Lung (tissue), 17 donors: ENCODE measurements at places on chromosomes 3 and 15. TPM values are rescaled to one million over a fixed set of nuclear protein-coding genes. Genes with fewer than 3 reads are reported as not detected.

- peaks cover 20% of the 10 kb centered on the region for H3K36me3 ChIP-seq
- peaks cover 9% of the 10 kb centered on the region for H3K4me1 ChIP-seq
- H3K4me3 ChIP-seq = peak overlapping the region; percentile 28
- no peak for DNase-seq
- H3K27me3 ChIP-seq = no peaks in the 10 kb centered on the region
These were observed 2.8 kb downstream of the NFKBIZ start for GRCh38 chr3:101851850-101852714.

DNA sequence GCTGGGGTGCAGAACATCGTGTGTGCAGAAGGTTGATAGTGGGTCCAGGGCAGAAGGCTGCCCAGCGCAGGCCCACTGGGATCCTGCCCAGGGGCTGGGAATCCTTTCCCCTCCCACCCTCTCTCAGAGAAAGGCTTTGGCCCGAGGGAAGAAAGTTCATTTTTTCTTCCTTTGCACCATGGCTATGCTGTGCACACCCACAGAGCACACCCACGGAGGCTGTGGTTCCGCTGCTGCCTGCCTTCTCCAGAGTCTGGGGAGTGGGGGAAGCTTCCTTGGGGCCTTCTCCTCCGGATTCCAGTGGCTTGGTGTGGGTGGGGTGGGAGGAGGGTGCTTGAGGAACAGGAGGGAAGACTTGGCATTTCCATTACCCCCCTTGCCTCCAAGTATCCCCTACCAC lies 7.0 kb upstream of the PRKCD start:
- peaks cover 22% of the 10 kb centered on the region for H3K4me1 ChIP-seq
- no peaks in the 10 kb centered on the region for H3K27me3 ChIP-seq
- no peaks in the 10 kb centered on the region for H3K36me3 ChIP-seq

DNA sequence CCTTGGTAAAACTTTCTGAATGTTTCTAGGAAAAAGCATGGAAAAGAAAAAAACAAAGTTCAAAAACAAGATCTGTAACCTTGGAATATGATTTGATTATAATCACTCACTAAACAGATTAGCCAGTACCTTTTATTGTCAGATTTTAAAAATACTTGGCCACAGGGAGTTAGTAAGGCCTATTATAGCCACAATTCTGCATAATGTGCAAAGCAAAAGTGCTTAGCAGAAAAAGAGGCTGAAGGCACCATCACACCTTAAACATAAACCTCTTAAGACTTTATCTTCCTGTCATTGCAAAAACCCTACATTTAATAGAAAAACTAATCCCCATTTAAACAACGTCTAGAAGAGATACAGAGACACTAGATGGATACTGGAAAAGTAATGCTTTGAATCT lies 41.8 kb downstream of the CHSY1 start:
- no peaks in the 10 kb centered on the region for H3K27me3 ChIP-seq
- H3K27ac ChIP-seq = no peak overlapping the region
- no peak overlapping the region for H3K4me3 ChIP-seq

- no peaks in the 10 kb centered on the region for H3K27me3 ChIP-seq
- no peak overlapping the region for H3K27ac ChIP-seq
- H3K4me3 ChIP-seq = no peak overlapping the region
- DNase-seq = peak; percentile 13
- no peaks in the 10 kb centered on the region for H3K36me3 ChIP-seq
These were observed 26.1 kb downstream of the RPL39L start for GRCh38 chr3:187112934-187113793.

- H3K27me3 ChIP-seq = no peaks in the 10 kb centered on the region
- H3K27ac ChIP-seq = no peak overlapping the region
- no peak for DNase-seq
- peaks cover 11% of the 10 kb centered on the region for H3K36me3 ChIP-seq
These were observed 124.2 kb downstream of the GHSR start for GRCh38 chr3:172323894-172324610.

- H3K4me1 ChIP-seq = no peaks in the 10 kb centered on the region
- no peaks in the 10 kb centered on the region for H3K27me3 ChIP-seq
These were observed 384.0 kb upstream of the TPM1 start for GRCh38 chr15:62658498-62658897.

- H3K27me3 ChIP-seq = no peaks in the 10 kb centered on the region
- H3K4me3 ChIP-seq = no peak overlapping the region
These were observed 18.3 kb downstream of the TMED3 start for GRCh38 chr15:79329171-79329611.

GRCh38 chr15:60582370-60583036 lies 103.6 kb upstream of the ICE2 start:
- H3K4me1 ChIP-seq = peaks cover 24% of the 10 kb centered on the region
- no peak for DNase-seq
- no peaks in the 10 kb centered on the region for H3K27me3 ChIP-seq
- H3K27ac ChIP-seq = no peak overlapping the region
- no peaks in the 10 kb centered on the region for H3K36me3 ChIP-seq

DNA sequence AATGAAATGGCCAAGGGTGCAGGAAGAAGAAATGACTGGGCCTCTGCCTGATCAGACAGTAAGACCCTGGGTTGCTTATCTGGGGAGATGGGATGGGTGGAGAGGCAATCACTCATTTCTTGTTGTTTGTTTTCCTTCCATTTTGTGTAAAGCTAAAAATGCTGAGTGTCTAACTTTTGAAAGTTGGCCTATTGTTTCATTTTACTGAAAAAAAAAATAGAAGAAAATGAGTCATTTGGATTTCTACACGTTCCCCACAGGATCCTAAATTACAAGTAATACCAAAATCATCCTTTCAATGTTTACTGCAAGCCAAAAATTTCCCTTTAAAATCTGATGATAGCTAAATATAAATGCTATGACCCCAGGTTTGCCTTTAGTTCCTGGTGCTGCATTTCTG lies 30.6 kb downstream of the PTX3 start:
- H3K27ac ChIP-seq = no peak overlapping the region
- no peaks in the 10 kb centered on the region for H3K36me3 ChIP-seq
- no peak overlapping the region for H3K4me3 ChIP-seq
- H3K27me3 ChIP-seq = no peaks in the 10 kb centered on the region
- DNase-seq = no peak
- H3K4me1 ChIP-seq = no peaks in the 10 kb centered on the region

DNA sequence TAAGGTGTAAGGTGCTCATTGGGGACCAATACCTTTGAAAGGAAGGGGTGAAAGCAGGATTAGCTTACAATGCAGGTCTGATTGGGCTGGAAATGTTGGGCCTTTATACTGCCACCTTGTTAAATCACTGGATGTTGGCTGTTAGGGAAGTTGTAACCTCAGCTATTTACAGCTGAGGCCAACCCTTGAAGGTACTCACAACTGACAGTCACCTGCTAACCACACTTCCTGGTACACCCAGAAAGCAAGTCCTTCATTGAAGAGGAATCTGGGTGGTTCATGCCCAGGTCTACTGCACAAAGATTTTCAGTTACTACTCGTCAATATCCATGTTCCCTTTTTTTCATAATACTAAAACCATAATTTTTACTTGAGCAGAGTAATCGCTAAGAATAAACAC lies 65.4 kb upstream of the CLDN18 start:
- H3K27ac ChIP-seq = no peak overlapping the region
- no peak for DNase-seq
- no peak overlapping the region for H3K4me3 ChIP-seq

GRCh38 chr3:59563966-59564365 lies 514.1 kb upstream of the CFAP20DC start:
- no peaks in the 10 kb centered on the region for H3K27me3 ChIP-seq
- no peak overlapping the region for H3K4me3 ChIP-seq
- DNase-seq = no peak
- H3K36me3 ChIP-seq = no peaks in the 10 kb centered on the region

DNA sequence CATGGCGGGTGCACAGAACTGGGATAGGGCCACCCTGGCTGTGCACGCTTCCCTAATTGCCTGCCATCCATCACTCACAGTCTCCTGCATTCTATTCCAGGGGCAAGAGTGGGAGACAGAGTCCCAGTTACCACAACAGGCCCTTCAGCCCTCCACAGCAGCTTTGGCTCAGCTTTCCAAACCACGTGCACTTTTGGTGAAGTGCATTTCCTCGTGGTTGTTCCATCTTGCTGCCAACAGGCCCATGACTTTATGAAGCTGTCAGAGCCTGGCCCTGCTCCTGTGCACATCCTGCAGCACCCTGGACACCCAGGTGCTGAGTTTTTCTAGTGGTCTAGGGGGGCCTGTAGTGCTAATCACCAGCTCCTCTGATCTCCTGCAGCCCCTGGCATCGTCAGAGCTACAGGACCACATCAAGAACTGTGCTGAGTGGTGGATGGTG lies 110.2 kb downstream of the ADCY5 start:
- no peak overlapping the region for H3K27ac ChIP-seq
- no peaks in the 10 kb centered on the region for H3K36me3 ChIP-seq
- H3K4me3 ChIP-seq = no peak overlapping the region
- no peaks in the 10 kb centered on the region for H3K27me3 ChIP-seq
- peaks cover 4% of the 10 kb centered on the region for H3K4me1 ChIP-seq
- DNase-seq = no peak

DNA sequence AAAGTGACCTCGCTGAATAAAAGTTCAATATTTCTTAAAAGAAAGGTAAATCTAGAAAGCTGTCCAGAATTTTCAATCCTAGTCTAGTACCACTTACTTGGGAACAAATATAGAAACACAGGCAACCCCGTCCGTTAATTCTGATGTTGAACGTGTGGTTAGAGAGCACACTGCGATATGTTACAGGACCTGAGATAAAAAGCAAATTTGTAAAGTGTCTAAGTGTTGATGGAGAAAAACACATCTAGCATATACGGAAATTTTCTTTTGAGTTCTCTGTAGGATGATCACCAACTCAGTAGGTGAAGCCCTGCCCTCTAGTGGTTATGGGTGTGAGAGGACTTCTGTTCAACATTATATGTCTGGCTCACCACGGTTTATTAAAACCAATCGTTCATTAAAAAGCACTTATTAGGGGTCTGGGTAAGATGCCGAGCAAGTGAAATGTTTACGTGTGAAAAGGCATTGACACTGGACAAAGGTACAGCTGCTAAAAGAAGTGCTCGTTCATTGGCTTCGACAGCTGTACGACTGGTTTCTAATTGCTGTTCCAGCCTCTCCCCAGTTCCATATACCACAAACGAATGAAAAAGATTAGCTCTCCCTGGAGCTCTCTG lies 1.0 kb upstream of the ATP2C1 start:
- H3K4me3 ChIP-seq = peak overlapping the region; percentile 63
- H3K27ac ChIP-seq = peak overlapping the region; percentile 97
- no peaks in the 10 kb centered on the region for H3K27me3 ChIP-seq

DNA sequence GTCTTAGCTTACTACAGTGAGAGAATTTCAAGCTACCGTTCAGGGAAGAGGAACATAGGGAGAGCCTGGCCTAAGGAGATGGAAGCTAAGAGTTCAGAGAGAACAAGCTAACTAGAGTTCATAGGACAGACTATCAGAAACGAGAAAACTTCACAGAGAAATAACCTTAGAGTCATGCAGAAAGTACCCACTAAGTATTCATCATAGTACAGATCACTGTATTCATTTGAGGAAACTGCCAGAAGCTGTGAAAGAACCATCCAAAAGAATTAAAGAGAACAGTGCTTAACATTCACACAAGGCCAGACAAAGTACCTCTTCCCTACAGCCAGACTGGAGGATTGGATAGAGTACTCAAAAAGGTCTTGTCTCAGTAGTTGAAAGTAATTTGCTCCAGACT lies 15.2 kb upstream of the GBE1 start:
- no peak for DNase-seq
- no peak overlapping the region for H3K4me3 ChIP-seq
- no peak overlapping the region for H3K27ac ChIP-seq
- no peaks in the 10 kb centered on the region for H3K4me1 ChIP-seq
- no peaks in the 10 kb centered on the region for H3K27me3 ChIP-seq
- H3K36me3 ChIP-seq = no peaks in the 10 kb centered on the region

DNA sequence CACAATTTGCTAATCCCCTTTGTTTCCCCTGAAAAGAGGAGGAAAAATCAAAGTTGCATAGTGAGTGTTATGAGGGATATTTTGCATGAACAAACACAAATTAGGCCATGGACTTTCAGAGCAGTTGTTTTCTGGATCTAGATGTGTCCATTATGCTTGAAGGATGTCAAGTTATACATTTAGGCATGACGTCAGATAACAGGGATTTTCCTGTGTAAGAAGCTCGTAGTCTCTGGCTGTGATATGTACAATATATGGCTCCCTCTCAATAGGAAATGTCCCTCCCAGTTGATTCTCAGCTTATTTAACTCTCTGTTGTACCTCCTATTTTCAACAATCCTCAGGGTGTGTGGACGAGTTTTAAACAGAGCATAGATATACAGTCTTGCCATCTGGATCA lies 171.0 kb downstream of the RBMS3 start:
- H3K27ac ChIP-seq = no peak overlapping the region
- no peaks in the 10 kb centered on the region for H3K27me3 ChIP-seq
- no peak overlapping the region for H3K4me3 ChIP-seq
- DNase-seq = peak; percentile 59
- H3K36me3 ChIP-seq = peaks cover 3% of the 10 kb centered on the region
- H3K4me1 ChIP-seq = peaks cover 28% of the 10 kb centered on the region

GRCh38 chr3:58998476-58999117 lies 51.2 kb downstream of the CFAP20DC start:
- no peaks in the 10 kb centered on the region for H3K36me3 ChIP-seq
- no peak overlapping the region for H3K27ac ChIP-seq
- no peaks in the 10 kb centered on the region for H3K4me1 ChIP-seq
- no peak for DNase-seq
- no peak overlapping the region for H3K4me3 ChIP-seq

GRCh38 chr3:113148284-113148683 lies 63.1 kb upstream of the BOC start:
- H3K4me3 ChIP-seq = no peak overlapping the region
- H3K36me3 ChIP-seq = no peaks in the 10 kb centered on the region
- no peak for DNase-seq
- H3K4me1 ChIP-seq = no peaks in the 10 kb centered on the region
- H3K27me3 ChIP-seq = no peaks in the 10 kb centered on the region
- H3K27ac ChIP-seq = no peak overlapping the region

- DNase-seq = no peak
- no peak overlapping the region for H3K27ac ChIP-seq
- no peaks in the 10 kb centered on the region for H3K27me3 ChIP-seq
- no peaks in the 10 kb centered on the region for H3K36me3 ChIP-seq
These were observed 333.4 kb downstream of the SLC9A9 start for GRCh38 chr3:143514874-143515273.

Gene ADIPOQ
- total RNA-seq = not detected

Gene IQCF5
- not detected for total RNA-seq

Gene CADPS
- total RNA-seq = 0.64 TPM

Gene RTP3
- total RNA-seq = not detected

Gene FBXO40
- total RNA-seq = 0.06 TPM

Gene GRAMD1C
- 7.5 TPM for total RNA-seq

Gene ZNF639
- total RNA-seq = 53.3 TPM

Gene TM4SF1
- 177 TPM for total RNA-seq
